NCI-H1417 treated with DMSO at 0.1 percent for 48 hours (cell line): ENCODE measurements at places on chromosomes 4 and X.

DNA sequence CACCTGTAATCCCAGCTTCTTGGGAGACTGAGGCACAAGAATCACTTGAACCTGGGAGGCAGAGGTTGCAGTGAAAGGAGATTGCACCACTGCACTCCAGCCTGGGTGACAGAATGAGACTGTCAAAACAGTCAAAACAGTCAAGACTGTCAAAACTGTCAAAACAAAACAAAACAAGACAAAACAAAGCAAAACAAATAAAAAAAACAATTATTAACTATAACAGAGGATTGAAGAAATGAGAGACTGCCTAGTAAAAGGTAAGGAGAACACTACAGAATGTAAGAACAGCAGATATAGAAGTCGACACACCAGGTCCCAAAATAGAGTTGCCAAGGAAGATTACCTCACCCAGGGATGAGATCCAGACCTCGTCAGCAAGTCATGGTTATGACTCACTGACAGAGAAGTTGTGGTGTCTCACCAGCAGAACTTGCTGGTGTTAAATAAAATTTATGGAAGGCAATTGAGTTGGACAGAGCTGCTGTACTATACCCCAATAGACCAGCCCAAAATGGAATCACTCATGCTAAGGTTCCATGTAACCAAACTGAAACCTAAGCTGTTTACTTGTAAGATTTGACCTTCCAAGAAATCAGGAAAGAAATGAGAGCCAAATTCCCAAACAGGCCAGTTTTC, 32.1 kb upstream of the GK start:
- no peak for DNase-seq

- no peak for DNase-seq
Measured at GRCh38 chrX:11105080-11105479, 6.1 kb upstream of the HCCS start.

DNA sequence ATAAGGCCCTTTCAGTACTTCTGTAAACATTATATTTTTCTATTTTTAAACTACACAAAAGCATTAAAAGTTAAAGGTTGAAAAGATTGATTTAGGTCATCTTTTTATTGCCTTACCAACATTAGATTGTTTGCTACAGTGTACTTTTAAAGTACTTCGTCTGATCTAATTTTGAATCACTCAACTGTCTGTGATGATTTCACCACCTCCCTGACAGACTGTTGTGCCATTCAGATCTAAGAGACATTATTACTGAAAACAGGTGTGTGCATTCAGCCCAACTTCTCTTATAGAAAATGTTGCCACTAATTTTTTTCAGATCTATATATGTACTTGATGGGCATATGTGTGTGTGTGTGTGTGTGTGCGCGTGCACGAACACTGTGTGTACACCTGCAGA, 39.3 kb downstream of the GASK1B start:
- no peak for DNase-seq

DNA sequence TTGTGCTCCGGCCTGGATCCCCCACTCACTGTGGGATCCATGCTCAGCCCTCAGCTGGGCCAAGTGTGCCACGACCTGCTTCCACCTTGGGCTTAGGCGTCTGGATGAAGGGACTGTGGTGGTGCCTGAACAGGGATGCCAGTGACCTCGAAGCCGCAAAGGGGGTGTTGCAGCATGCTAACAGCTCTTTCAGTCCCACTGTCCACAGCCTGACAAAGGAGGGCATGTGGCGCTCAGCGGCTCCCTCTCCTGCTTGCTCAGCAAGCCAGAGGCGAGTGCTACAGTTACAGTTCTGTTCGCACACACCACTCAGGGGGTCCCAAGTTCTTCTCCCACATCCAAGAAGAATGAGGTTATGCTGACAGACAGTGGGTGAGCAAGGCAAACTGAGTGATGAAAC, 5.2 kb upstream of the IGBP1 start:
- DNase-seq: no peak

GRCh38 chr4:181365671-181366070, 877.5 kb upstream of the TENM3 start:
- DNase-seq: no peak

DNA sequence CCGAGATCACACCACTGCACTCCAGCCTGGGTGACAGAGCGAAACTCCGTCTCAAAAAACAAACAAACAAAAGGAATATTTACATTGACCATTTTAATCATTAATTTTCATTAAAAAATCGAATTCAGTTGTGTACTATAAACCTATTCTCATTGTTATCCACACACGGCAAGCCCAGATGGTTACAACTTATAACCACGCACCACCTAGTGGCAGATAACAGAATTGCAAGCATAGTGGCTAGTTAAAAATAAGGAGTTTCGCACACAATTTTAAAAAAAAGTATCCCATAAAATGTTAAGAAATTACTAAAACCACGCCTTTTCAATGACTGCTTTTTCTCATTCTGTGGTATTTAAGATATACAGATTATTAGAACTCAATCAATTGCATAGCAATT, 25.4 kb downstream of the MBNL3 start:
- DNase-seq: no peak

- DNase-seq: no peak
Measured at GRCh38 chr4:52014903-52015302, 5.3 kb downstream of the LRRC66 start.

DNA sequence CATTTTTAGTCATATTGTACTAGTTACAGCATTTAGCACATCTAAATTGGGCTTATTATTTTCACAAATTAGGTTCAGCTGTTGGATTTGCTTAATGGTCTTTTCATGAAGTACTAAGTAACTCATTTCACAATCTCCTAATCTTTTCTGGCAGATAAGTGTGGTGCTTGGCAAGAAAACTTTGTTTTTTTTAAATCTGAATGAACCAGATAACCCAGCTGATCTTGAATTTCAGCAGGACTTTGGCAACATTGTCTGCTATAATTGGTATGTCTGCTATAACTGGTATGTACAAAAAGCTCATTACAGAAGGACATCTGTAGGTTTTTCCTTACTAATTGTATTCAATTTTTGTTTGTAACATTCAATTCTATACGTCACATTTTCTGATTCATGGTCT, 22.7 kb downstream of the WDR19 start:
- no peak for DNase-seq

DNA sequence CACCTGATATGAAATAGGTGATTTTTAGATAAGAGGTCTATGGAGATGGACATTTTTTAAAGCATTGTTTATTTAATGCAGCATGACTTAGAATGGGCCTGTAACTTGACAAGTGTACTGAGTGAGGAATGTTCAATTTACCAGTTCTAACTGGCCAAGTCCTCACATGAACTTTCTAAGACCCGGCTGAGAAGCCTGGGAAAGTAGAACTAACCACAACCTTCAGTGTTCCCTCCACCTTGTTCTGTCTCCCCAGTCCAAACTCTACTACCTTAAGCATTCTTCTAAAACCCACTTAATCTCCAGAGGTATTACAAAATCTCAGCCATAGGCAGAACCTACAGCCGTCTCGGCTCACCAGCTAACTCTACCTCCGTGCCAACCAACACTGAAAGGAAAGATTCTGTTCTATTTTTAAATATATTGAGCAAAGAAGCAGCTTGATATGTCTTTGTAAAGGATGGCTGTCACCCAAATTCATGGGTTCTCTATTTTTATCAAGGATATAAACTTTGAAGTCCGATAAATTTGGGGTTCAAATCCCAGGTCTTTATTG, 6.8 kb downstream of the PPARGC1A start:
- DNase-seq: no peak

GRCh38 chr4:149441338-149441737, 374.3 kb downstream of the IQCM start:
- no peak for DNase-seq
